NCI-H1436 (cell line): ENCODE measurements at places on chromosomes 6 and 20.

GRCh38 chr6:27777614-27778355 is 134.4 kb downstream of the OR2B2 start:
- DNase-seq: no peak

DNA sequence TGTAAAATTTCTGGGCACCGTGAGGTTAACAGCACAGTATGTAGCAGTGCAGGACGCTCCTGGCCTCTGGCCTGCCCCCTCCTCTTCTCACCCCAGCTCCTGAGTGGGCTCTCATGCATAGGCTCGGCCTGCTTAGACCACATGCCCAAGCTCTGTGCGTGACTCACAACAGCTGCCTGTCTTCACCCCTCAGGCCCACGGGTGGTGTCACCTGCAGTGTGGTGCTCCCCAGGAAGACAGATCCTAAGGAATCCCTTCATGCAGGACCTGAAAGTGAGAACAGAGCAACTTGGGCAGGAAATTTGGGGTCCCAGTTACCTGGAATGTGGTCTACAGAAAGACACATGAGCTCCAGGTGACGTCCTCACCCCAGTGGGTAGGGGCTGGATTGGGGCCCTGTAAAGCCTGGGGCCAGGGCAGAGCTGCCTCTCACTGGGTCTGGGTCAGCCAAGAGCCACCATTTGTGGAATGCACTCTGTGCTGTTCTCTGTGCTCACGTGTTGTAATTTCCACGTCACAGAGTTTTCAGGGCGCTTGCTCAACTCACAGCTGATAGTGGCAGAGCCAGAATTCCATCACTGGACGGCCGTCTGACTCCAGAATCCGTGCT is 37.0 kb upstream of the PXDC1 start:
- no peak for DNase-seq

DNA sequence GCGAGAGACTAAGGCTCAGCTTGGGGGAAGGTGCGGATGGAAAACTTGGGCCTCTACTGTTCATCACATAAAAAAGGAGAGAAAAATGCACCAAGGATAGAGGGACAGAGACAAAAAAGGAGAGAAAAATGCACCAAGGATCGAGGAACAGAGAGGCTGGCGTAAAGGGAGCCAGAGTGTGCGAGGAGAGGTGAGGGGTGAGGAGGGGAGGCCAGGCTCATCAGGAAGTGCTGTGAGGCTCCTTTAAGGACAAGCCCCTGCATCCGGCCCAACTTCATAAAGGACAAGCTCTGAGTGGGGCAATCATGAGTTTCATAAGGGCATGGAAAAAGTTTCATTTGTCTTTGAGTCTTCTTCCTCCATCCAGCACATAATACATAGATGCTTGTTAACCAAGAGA is 117.2 kb upstream of the NXT1 start:
- no peak for DNase-seq

DNA sequence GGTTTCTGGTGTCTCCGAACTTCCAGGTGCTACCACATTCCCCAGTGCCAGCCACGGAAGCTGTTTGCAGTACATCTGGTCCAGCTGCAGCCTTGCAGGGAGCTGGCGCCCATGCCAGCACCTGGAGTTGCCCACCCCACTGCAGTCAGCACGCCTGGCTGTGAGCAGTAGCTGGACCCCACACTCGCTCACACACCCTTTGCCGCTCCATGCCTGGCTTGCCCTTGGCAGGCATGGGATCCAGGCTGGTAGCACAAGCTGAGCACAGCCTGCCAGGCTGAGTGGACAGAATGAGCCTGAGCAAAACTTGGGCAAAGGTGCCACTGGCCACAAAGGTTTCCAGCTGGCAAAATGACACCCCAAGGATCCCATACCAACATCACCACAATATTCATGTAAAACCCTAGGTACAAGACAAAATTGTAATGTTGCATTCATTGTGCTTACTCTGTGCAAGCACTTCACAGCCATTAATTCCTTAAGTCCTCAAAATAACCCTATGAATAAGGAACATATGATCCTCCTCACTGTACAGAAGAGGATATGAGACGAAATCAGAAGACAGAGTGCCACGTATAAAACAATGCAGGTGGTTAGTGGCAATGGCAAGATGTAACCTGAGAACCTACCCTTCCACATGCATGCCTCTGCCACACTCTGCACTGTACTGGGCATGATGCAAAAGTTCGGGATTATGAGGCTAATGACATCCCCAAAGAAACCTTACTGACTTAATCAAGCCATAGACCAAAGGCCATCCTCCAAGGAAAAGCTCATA is 18.3 kb downstream of the KIF16B start:
- DNase-seq: no peak

DNA sequence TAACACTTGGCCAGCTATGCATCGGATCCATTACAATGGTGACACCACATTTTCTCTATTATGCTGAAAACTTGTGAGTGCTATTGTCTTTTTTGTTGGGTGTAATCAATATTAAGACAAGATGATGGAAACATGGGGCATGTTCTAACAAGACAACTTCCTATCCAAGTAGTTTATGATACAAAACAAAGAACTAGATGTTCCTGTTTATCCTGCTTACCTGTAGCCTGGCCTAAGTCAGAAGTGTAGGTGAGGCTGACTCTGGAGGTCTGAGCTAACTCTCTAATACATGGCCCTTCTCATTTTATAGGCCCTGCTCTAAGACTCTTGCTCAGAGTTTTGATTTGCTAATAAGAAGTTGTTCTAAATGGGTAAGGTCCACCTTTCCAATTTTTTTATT is 242.4 kb upstream of the STXBP5 start:
- DNase-seq: no peak

DNA sequence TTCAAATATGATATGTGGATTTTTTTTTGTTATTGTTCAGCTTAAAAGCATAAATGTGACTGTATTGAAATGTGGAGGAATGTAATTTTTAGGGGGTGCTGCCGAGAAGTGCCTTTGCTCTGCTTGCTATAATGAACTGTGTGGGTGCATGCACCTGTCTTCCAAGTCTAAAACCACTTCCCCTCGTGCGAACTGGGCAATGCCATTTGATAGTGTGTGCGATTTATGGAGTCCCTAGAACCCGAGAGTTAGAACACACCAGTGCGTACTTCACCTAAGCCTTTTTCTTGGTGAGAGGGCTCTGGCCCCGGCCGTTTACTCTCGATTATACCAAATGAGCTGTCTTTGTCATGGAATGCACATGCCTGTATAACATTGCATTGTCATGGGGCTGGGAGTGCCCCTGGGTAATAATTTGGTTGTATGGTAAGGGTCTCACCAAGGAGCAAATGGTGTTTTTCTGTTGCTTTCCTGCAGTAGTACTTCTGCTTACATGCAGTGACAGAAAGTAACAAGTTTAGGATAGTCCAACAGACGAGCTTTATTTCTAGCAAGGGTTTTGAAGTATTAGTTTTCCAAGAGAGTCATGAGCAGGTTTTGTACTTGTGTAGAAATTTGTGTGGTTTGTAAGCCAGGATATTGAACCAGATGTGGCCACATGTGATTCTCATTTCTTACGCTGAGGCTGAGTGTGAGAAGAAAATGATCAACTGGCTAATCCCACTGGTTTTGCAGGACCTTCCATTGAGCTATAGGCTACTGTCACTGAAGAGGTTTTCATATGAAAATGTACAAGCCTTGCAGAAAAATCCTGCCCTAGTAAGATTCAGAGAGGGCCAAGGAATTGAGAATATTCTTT is 172.4 kb downstream of the DTNBP1 start:
- no peak for DNase-seq

- no peak for DNase-seq
These were observed 143.9 kb upstream of the ZNF217 start for GRCh38 chr20:53737396-53738038.

- DNase-seq: no peak
These were observed 39.8 kb upstream of the CST7 start for GRCh38 chr20:24909086-24909780.

DNA sequence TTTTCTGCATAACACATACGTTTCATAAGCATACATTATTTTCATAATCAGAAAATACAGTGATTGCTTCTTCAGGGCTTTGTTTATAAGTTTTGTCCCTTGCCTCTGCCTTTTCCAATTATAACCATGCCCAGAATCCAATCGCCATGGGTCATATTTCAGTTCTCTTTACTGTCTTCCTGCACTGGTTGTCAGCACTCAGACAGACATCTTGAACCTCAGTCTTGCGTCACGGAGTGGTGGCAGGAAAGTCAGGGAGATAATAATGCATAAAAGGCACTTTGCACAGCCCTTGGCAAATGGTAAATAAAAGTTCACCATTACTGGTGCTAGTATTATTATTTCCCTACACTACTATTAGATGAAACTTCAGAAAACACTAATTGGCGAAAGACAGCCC is 7.2 kb downstream of the KIF16B start:
- DNase-seq: no peak
